MCF 10A (cell line): ENCODE measurements at places on chromosomes 5 and 9.

DNA sequence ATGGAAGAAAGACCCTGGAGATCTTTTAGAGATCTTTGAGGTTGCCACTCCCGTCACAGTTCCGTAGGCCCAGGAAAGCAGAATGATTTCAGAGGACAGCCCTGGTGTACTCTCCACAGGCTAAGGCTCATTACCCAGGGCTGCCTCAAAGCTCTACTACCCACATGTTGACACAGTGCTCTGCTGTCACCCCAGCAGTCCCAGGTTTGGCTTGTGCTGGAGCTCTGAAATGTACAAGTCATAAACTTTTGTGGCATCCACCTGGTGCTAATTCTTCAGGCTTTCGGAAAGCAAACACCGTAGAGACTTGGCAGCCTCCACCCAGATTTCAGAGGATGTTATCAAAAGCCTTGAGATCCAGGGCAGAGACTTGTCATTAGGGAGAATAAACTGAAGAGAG, 136.5 kb downstream of the MTRR start:
- no peak for DNase-seq

DNA sequence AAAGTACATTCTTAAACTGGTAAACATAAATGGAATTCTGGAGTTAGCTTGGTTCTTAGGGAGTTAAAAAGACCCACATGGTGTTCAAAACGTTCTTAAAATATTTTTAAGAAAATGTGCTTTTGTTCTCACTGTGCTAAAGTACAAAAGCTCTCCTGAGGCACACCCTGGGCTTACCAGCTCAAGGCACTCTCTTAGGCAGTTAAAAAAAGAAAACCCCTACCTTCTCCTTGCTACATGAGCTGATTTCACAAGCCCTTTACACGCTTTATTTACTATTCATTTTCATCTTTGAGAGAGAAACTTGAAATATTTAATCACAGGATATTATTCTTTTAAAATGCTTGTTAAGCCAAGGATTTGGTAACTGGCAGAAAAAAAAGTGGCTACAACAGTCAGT, 723.3 kb upstream of the GRAMD2B start:
- DNase-seq = no peak

GRCh38 chr9:90964101-90965020, 162.7 kb downstream of the SYK start:
- no peak for DNase-seq

DNA sequence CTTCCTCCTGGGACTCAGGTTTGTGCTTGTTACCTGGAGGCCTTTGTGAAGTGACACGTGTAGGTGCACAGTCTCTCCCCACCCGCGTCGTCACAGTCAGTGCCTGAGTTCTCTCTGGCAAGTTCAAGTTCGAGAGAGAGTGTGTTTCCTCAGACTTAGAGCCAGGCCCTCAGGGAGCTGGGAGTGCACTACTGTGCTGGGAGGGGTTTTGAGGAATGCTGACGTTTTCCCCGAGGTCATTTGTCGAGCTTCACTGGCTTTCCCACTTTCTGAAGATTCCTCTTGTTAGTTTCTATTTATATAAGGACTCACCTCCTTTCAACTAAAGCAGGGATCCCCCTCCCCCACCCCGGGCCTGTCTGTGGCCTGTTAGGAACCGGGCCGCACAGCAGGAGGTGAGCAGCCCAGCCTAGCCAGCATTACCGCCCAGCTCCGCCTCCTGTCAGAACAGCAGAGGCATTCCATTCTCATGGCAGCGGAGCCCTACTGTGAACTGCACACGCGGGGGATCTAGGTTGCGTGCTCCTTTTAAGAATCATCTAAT, 209.2 kb downstream of the DIRAS2 start:
- peak; percentile 18 for DNase-seq

- DNase-seq = no peak
These were observed 6.4 kb downstream of the TNFSF15 start for GRCh38 chr9:114799441-114799840.

GRCh38 chr9:4020038-4020754, 279.7 kb downstream of the GLIS3 start:
- DNase-seq = no peak

DNA sequence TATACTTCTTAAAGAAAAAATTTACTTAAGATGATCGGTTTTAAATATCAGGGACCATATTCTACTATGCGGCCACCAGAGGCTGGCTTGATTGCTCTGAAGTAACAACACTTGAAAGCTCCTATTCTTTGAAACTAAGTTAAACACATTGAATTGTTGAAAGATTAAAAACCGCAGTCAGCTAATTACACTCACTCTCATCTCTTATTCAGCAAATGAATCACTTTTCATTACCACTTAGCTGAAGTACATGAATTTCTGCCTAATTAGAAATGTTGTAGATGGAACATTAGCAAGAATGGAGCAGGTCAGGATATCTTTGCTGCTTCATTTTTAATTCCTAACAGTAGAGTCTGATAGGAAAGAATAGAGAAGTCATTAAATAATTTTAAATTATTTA, 42.3 kb downstream of the LSM11 start:
- DNase-seq = no peak

DNA sequence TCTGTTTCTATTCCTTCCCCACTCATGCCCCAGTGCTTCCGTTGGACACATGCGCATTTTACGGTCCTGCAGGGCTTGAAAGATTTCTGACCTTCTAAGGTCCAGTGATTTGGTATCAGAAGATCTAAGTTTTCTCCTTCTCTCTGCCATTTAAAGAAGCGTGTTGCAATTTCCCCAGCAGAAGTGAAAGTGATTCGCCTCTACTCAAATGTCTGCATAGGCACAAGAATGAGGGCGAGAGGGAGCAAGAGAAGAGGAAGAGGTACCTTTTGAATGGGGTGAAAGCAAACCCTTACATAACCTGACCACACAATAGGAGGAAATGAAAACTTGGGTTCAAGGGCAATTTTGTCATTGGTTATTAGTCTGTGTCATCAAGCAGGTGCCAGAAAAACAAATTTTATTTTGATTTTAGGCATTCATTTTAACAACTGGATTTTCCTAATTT, 31.7 kb upstream of the NR3C1 start:
- DNase-seq = peak; percentile 38

DNA sequence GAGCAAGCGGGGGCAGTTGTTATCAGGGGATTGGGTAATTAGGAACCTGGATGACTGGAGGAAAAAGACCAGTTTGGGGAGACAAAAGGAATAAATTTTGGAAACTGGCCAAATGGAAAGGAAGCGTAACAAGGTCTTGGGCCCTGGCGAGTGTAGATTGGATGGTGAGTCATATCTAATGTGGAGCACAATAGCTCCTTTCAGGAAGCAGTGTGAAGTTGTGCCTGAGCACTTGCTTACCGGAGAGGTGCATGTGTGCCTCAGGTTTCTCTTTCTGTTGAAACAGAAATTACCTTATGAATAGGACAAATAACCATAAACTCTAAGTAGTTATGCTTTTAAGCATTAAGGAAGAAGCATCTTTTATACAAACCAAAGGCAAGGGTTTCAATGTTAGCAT, 176.4 kb downstream of the KIF4B start:
- peak; percentile 49 for DNase-seq

DNA sequence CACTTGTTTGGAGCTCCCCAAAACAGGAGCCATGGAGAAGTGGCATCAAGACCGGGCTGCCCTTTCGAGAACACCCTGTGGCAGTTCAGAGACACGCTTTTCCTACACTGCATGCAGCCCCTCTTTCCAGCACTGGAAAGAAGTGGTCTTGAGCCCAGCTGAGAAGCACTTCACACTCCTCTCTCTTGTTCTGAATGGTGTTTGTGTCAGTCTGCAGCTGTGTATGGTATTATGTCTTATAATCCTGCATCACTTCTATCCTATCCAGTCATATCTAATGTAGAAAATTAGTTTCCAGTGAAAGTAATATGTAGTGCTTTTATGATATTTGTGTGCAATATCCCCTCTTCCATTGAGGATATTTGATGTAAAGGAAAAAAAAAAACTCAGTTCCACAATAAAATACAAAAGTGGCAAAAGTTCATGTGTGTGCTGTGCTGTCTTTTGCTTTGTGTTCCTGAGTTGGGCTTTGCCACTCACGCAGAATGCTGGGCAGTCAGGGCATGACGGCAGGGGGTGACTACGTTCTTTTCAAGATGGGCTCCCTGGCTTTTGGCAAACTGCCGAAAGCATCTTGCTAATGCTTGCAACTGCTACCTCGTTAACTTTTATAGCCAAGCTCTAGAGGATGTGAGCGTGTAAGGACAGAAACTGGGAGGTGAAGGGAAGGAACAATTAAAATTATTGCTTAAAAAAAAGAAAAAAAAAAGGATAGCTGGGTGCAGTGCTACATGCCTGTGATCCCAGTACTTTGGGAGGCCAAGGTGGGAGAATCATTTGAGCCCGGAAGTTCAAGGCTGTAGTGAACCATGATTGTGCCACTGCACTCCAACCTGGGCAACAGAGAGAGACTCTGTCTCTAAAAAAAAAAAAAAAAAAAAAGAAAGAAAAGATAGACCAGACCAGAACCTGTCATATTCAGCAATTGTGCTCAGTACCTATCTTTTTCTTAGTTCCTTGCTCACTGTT, 102.2 kb downstream of the MAP1B start:
- DNase-seq = no peak

DNA sequence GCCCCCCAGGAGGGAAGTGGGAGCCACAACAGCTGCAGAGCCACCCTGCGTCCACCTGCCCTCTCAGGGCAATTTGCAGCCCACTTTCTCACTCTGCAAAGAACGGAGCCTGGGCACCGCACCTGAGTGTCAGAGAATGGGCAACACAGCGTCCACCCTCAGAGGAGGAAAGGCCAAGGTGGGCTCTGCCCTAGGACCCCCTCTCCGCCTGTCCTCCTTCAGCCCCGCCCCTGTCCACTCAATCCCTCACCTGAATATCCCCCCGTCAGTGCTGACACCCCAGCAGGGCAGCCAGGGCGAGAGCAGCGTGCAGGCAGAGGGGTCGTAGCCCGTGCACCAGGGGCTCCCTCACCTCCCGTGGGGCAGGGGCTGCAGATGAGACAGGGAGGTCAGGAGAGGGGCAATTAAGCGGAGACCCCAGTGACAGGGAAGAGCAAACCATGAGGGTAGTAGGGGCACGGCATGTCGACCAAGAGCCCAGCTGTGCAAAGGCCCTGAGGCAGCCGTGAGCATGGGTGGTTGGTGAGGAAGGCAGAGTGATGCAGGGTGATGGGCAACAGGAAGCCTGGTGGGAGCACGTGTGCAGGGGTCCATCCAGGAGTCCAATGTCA, 140.3 kb downstream of the OLFM1 start:
- no peak for DNase-seq

DNA sequence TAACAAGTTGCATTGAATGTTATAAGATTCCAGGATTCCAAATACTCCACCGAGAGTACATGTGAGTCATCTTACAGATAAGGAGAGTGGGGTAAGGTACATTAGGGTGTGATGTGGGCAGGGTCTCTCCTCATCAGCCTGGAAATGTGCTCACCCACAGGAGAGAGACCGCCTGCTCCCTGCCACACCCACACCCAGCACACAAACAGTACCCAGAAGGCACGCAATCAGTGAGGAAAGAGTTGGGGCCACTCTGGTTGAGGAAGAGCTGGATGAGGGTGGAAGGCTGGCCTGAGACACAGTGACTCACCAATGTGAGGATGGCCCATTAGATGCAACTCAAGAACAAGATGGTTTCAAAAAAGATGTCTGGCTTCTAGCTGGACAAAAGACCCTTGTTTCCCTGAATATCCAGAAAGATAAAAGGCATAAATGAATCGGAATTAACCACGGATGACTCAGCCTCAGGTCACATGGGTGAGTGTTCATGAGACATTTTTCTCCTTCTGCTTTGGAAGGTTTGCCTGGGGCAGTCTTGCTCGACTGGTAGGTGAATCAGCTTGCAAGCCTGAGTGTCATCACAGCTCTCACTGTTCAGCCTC, 51.1 kb upstream of the LHFPL2 start:
- DNase-seq = peak; percentile 99

- DNase-seq = peak; percentile 30
These were observed 47.1 kb downstream of the MAPKAP1 start for GRCh38 chr9:125659954-125660353.

DNA sequence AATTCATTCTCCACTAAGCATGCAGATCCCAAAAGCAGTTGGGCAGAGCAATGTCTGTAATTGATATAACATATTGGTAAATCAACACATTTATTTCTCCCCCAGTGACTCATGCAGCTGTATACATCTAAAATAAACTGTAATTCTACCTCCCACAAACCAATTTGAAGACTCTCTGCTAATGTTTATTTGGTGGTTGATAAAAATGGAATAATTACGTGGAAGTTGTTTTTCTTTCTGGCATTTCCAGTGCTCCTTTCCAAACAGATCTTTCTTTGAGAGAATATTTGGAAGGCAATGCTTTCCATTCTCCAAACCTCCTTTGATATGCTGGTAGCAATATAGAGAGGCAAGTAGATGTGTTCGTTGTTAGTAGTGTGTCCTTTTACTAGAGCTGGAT, 194.7 kb downstream of the CHSY3 start:
- DNase-seq = no peak
